ENCODE measurements at places on chromosomes 3 and 15.

- peaks cover 9% of the 10 kb centered on the region for H3K27me3 ChIP-seq
- no peaks in the 10 kb centered on the region for H3K36me3 ChIP-seq
- H3K4me1 ChIP-seq: no peaks in the 10 kb centered on the region
- H3K4me3 ChIP-seq: no peak overlapping the region
Measured at GRCh38 chr3:139118835-139119234, 74.1 kb upstream of the PRR23C start.

GRCh38 chr15:80730387-80730786 is 35.3 kb downstream of the ABHD17C start:
- H3K27ac ChIP-seq: no peak overlapping the region
- H3K27me3 ChIP-seq: no peaks in the 10 kb centered on the region
- H3K4me1 ChIP-seq: peaks cover 4% of the 10 kb centered on the region
- no peak overlapping the region for H3K4me3 ChIP-seq
- H3K36me3 ChIP-seq: no peaks in the 10 kb centered on the region
- no peak for DNase-seq

DNA sequence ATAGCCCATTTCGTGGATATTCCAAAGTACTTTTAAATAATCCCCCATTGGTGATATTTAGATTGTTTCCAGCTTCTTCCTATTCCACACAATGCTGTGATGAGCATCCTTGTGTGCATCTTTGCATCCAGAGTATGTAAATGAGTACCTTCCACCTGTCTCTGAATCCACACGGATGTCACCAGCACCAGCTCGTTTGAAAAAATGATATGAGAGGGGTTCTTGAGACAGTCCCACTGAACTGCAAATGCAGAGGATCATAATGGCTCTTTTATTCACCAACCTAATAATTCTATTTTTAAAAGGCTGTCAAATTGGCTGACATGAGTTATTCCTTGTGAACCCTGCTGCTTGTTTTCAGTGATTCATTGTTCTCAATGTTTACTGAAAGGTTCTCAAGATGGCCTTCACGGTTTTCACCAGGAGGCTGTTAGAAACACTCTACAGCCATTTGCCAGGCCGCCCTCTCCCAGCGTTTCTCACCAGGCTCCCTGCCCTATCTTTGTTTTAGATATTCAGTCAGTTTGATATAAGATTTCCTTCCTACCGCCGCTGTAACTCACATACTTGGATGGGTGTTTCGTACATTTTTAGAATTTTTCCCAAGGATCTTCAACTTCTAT is 96.7 kb upstream of the PTPRG start:
- no peak overlapping the region for H3K27ac ChIP-seq
- no peak overlapping the region for H3K4me3 ChIP-seq
- no peak for DNase-seq

DNA sequence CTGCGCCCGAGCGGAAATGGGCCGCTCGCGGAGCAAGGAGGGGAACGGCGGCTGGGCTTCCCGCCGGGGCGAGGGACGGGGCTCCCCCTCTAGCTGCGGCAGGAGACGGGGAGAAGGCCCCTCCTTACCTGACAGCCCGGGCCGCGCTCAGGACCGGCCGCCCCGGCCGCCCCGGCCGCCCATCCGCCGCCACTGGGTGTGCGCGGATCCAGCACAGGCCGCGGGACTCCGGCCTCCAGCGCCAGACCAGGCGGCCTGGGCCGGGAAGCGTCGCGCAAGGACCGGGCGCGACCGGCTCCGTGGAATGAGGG is 296 bp downstream of the TPRA1 start:
- H3K36me3 ChIP-seq: peaks cover under 1% of the 10 kb centered on the region
- H3K27ac ChIP-seq: peak overlapping the region; percentile 89
- peak; percentile 21 for DNase-seq
- peak overlapping the region; percentile 96 for H3K4me3 ChIP-seq

- H3K4me3 ChIP-seq: no peak overlapping the region
- no peak for DNase-seq
- H3K36me3 ChIP-seq: peaks cover 2% of the 10 kb centered on the region
- H3K27me3 ChIP-seq: no peaks in the 10 kb centered on the region
- peaks cover 2% of the 10 kb centered on the region for H3K4me1 ChIP-seq
Measured at GRCh38 chr3:189673535-189673934, 42.3 kb downstream of the TP63 start.

DNA sequence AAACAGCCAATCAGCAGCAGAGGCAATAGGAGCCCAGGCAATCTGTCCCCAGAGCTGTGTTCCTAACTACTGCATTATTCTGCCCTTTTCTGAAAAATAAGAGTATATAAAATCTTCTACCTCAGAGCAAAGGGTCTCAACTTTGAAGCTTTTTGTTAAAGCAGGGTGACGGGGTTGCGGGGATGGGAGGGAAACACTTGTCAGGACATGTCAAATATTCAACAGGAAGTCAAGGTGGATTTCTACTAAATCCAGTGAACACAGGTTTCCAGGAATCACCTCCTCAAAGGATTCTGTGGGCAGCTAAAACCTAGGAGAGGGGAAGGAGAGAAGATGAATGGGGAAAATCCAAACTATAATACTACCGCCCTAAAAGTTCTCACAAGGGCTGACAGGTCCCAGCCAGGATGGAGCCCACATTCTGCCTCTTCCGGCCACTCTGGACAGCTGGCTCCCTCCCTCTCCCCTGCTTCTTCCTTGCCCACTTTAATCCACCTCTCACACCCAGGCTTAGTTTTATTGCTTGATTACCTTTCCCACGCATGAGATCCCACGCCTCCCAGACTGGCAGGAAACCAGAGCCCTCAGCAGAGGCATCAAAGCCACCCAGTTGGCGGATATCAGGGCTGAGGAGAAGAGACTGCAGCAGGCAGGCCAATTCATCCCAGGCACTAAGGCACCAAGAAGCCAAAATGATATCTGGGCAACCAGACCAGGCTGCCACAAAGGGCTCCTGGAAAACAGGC is 77.2 kb downstream of the OSBPL10 start:
- H3K4me3 ChIP-seq: no peak overlapping the region
- H3K27me3 ChIP-seq: peaks cover 13% of the 10 kb centered on the region
- H3K4me1 ChIP-seq: peaks cover 13% of the 10 kb centered on the region
- no peaks in the 10 kb centered on the region for H3K36me3 ChIP-seq
- no peak for DNase-seq
- peak overlapping the region; percentile 61 for H3K27ac ChIP-seq

DNA sequence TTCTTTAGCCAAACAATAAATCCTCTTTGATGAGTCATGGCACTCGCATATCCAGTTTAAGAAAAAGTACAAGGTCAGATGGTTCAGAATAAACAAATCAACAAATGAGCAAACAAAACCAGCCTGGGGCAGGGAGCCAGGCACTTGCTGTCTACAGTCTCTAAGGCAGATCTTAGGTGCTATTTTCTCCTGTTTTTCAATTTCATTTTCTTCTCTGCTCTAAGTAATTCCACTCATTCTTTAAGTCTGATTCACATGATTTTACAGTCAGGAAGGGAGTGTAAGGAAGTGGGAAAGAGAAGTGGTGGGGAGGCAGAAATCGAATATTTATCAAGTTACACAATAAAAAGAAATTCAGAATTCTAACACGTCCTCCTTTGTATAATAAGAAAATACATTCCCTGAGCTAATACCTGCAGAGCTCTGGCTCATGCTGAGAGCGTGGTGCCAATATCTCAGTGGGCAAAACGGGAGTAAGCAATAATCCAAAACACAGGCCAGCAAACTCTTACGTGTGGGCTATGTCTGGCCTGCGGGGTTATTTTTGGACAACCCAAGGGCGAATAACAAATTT is 298.6 kb downstream of the ADAMTS17 start:
- H3K27me3 ChIP-seq: no peaks in the 10 kb centered on the region
- peaks cover 6% of the 10 kb centered on the region for H3K36me3 ChIP-seq
- no peak overlapping the region for H3K4me3 ChIP-seq
- DNase-seq: no peak
- H3K4me1 ChIP-seq: peaks cover 9% of the 10 kb centered on the region
- H3K27ac ChIP-seq: no peak overlapping the region

DNA sequence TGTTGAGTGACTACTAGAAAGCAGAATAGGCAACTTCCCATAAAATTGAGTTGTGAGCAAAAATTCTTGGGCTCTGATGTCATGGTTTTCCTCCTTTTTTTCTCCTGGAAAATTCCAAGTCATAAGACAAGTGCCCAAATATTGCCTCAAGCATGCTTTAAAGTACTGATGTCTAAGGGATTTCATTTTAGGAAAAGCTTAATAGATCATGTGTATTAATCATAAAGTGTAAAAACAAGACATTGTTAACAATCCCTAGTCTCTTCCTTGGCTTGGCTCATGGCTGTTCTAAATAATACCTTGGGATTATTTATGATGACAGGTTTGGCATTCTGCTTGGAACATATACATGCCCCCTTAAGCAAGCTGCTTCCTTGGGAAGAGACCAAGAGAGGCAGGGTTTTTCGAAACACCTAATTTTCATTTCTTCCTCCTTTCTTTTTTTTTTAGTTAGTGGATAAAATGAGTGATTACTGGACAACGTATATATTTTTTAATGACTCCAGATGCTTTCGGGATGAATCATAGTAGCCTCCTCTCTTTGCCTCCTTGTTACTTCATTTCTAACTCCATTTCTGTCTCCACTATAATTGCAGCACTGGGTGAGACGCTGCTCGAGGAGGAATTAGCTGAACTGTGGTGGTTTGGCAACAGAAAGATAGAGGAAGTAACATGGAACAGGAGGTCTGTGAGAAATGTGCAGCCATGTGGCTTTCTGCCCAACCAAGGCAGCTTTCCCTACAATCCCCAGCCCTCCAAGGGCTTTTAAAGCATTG is 104.9 kb downstream of the TPRG1 start:
- H3K27ac ChIP-seq: no peak overlapping the region
- H3K36me3 ChIP-seq: peaks cover 2% of the 10 kb centered on the region
- H3K4me1 ChIP-seq: peaks cover 17% of the 10 kb centered on the region
- H3K27me3 ChIP-seq: no peaks in the 10 kb centered on the region
- no peak for DNase-seq

GRCh38 chr3:82736696-82737277 is 975.3 kb upstream of the GBE1 start:
- H3K4me1 ChIP-seq: peaks cover 3% of the 10 kb centered on the region
- H3K36me3 ChIP-seq: no peaks in the 10 kb centered on the region
- H3K27me3 ChIP-seq: no peaks in the 10 kb centered on the region
- no peak overlapping the region for H3K4me3 ChIP-seq
- DNase-seq: no peak

DNA sequence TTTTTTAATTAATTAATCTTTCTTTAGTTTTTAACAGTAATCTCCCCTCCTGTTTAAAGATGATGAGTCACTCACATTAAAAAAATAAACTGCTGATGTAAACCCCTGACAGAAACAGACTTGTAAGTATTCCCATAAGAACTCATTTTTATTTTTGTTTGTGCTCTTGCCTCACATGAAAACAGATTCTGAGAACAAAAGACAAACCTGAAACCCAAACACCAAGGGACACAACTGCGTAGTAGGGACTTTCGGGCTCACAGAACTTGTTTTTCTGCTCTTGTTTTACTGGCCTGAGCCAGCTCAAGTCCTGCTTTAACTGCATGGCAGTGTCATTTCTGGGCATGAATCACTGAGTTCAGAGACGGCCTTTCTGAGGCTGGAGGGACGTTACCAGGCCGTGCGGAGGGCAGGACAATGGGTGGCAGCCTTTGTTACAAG is 600.8 kb downstream of the FOXP1 start:
- peaks cover 41% of the 10 kb centered on the region for H3K4me1 ChIP-seq
- H3K27ac ChIP-seq: peak overlapping the region; percentile 95
- peaks cover 8% of the 10 kb centered on the region for H3K36me3 ChIP-seq
- DNase-seq: no peak
- no peaks in the 10 kb centered on the region for H3K27me3 ChIP-seq

GRCh38 chr3:72891053-72891855 is 3.4 kb downstream of the GXYLT2 start:
- H3K27ac ChIP-seq: no peak overlapping the region
- peaks cover 6% of the 10 kb centered on the region for H3K36me3 ChIP-seq
- peaks cover 9% of the 10 kb centered on the region for H3K4me1 ChIP-seq
- H3K27me3 ChIP-seq: peaks cover 80% of the 10 kb centered on the region
- H3K4me3 ChIP-seq: no peak overlapping the region

DNA sequence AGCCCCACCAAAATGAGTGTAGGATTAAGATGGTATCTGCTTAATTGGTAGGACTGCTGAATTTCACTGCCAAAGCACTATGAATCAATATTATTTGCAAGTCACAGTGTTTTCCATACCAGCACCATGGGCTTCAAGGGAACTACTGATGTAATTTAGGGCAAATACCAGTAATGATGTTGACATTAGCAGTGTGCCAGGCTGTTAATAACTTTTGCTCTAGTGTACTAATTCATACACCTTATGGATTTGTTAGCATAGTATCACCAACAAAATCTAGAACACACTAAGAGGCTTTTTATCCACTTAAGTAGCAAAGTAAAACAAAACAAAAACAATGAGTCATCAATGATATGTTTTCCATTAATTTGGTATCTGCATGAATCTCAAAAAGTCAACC is 888.2 kb downstream of the CADM2 start:
- H3K27ac ChIP-seq: no peak overlapping the region

- H3K36me3 ChIP-seq: no peaks in the 10 kb centered on the region
- no peak overlapping the region for H3K4me3 ChIP-seq
- H3K27ac ChIP-seq: no peak overlapping the region
- H3K4me1 ChIP-seq: peaks cover 6% of the 10 kb centered on the region
Measured at GRCh38 chr3:105324951-105325350, 41.8 kb upstream of the ALCAM start.

GRCh38 chr3:126511291-126511690 is 6.3 kb downstream of the UROC1 start:
- no peak overlapping the region for H3K27ac ChIP-seq
- H3K36me3 ChIP-seq: no peaks in the 10 kb centered on the region
- DNase-seq: no peak
- peaks cover 6% of the 10 kb centered on the region for H3K4me1 ChIP-seq
- H3K27me3 ChIP-seq: peaks cover 1% of the 10 kb centered on the region
- H3K4me3 ChIP-seq: no peak overlapping the region

DNA sequence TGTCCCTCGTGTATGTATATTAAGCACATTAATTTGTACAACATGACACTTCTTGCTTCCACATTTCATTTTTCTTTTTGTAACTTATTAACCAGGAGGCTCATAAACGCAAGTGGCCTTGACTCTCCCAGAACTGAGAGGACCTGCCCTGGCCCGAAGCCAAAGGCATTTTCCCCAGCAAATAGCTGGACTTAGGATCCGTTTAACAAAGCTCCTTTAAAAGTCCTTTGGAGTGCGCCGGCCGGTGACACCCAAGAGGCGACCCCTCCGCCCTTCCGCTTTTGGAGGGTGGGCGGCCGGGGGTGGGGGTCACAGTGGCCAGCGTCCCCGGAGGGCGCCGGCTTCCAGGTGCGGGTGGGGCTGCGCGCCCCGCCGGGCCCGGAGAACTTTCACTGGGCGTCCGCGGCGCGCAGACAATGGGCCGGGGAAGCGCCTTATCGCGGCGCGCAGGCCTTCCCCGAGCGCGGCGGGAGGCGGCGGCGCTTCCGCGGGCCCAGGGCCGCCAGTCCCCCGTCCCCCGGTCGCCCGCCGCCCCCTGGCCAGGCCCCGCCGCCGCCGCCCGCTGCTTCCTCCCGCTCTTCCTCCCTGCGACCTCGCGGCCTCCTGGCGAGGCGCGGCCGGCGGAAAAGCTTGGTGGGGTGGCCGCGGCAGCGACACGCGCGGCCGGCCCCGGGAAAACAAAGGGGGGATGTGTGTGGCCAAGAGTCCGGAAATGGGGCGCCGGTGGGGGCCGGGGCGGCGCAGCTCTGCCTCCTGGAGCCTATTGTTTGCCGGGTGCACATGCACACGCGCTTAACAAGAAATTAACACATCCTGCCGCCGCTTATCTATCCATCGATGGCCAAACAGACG is 613.4 kb downstream of the MCTP2 start:
- no peaks in the 10 kb centered on the region for H3K4me1 ChIP-seq
- H3K27me3 ChIP-seq: peaks cover 27% of the 10 kb centered on the region
- no peak overlapping the region for H3K27ac ChIP-seq
- DNase-seq: no peak
- no peak overlapping the region for H3K4me3 ChIP-seq
